ENCODE measurements at places on chromosomes 2 and 18.
A peak's percentile ranks its signal among the peaks of the same experiment; 100 is the strongest.

- DNase-seq = no peak
Measured at GRCh38 chr18:49028091-49028490, 77.3 kb upstream of the SMAD7 start.

DNA sequence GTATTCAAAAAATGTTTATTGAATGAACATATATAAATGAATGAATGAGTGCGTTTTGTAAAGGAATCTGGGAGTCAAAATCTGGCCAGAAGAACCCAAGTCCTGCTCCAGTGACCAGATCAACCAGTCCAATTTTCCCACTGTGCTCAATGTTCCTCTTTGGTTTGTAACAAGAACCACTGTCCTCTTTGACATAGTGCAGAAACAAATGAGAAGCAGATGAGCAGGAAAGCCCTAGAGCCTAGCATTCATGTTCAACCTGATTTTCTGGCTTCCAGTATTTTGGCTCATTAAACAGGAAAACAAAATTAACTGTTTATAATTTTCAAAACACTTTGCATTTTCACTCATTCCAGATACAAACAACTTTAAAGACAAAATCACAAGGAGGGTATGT, 23.2 kb downstream of the FAM124B start:
- DNase-seq = no peak

GRCh38 chr2:232319803-232320442, 58.6 kb upstream of the ALPP start:
- DNase-seq = no peak

DNA sequence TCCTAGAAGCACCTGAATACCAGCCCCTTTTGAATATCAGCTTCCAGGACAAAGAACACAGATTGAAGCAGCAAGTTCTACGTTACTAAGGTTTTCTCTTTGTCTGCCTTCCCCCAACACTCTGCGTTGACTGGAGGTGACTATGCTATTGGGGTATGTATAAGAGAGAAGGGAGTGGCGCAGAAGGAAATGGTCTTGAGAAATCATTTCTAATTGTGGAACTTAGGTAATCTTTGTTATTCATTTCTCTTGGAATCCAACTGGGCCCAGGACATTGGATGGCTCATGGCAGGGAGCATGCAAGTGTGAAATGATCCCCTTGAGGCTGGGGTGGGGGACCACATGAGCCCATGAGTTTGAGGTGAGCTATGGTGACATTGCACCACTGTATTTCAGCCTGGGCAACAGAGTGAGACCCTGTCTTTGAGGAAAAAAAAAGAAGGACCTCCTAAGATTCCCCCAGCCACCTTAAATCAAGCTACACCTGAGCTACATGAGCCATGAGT, 29.7 kb downstream of the XDH start:
- no peak for DNase-seq

GRCh38 chr18:79916128-79916494, 35.3 kb downstream of the SLC66A2 start:
- no peak for DNase-seq

GRCh38 chr2:121309801-121310200, 24.8 kb upstream of the TFCP2L1 start:
- no peak for DNase-seq

GRCh38 chr2:200540793-200541192, 14.8 kb downstream of the SGO2 start:
- no peak for DNase-seq

DNA sequence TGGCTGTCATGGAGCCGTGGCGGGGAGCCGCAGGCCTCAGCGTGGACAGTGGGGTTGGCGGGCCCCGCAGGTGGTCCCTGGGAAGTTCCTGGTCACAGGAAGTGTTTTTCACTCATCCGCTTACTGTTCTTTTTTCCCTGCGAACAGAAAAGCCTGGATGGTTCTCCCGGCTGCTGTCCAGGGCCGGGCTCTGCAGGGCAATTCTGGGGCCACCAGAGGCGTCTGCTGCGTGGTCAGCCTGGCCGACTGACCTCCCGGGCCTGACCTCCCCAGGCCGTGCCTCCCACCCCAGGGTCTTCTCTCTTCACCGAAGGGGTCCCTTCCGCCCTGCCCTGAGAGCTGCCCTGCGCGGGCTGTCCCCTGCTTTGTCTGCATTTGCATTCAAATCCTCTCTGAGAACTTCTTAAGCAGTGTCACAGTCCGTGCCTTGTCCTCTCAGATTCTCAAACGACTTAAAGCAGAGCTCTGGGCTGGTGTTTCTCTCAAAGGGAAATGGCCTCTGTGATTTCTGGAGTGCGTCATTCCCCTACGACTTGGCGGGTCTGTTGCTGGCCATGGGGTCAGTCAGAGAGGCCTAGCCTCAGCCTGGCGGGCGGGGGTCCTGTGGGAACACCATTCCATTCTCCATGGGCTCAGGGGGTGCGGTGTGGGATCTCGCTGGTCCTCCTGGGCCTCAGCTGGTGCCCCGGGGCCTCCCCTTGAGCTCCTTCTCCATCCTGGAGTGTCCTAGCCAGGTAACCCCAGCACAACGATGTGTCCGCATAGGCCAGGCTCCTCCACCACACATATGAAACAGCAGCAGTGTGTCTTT, 38.3 kb downstream of the KLHL29 start:
- DNase-seq = no peak

GRCh38 chr2:223647258-223647952, 45.2 kb upstream of the SCG2 start:
- no peak for DNase-seq

DNA sequence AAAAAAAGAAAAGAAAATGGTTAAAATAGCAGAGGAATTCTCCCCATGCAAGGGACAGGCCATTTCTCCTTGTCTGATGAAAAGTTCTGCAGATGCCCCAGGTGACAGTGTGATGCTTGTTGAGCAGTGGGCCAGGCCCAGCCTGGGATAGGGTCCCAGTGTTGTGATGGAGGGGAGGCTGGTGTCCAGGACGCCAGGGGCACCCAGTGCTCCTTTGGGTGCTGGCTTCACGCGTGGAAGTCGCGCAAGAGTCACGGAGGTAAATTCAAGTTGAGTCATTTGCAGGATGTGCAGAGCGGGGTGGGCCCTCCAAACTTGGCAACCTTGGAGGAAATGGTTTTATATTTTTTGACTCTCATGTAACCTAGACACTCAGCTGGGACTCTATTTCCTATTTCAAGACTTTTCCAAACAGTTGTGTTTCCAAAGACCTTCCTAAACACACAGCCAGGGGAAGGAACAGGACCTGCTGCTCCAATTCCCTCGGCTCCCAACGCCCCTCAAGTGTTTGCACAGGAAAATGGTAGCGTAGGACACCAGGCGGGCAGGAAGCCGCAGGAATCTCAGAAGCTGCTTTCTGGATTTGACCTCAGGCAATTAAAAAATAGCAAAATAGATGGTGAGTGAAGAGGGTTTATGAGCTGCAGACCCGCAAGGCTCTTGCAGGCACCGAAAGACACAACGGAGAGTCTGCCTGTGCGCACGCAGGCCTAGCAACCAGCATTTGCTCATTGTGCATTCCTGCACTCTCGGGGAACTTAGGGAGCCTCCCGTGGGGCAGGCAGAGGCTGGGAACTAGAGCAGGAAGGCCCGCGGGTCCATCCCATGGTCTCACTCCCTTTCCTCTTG, 107.1 kb upstream of the ODC1 start:
- DNase-seq = peak; percentile 32

- no peak for DNase-seq
Measured at GRCh38 chr2:203782262-203782976, 76.0 kb downstream of the CD28 start.

DNA sequence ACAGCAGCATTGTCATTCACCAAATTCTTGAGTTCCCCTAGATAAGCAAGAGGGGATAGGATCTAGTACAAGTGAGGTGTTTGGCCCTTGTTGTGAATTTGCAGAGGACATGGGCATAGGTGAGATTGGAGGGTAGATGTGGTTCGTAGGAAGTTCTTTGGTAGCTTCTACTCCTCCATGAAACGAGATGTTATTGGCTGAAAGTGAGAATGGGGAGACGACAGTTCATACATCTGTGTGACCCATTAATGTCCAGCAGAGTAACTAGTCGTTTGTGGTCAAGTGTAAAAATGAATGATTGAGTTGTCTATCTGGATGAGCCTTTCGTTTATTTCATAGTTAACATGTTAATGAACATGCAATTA, 90.4 kb downstream of the UBE2E3 start:
- DNase-seq = no peak

DNA sequence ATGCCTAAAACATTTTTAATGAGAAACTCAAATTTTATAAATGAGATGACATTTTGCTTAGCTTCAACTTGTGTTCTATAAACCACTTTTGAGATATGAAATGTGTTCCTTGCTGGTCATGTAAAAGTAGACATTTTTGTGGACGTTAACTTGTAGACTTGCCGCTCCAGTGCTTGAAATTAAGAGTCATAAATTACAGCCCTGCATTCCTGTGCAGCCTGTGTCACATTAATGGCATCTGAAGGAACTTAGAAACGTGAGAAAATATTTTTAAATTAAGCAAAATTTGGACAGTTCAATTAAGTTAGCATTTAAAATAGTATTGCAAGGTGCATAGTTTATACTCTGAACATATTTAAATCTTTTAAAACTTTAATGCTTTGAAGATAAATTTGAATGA, 98.3 kb upstream of the LDLRAD4 start:
- DNase-seq = no peak

Data from hindlimb muscle (tissue), 1 donor.